ENCODE measurements at places on chromosomes 1 and 21. TPM values are rescaled to one million over a fixed set of nuclear protein-coding genes. Genes with fewer than 3 reads are reported as not detected.

The CFHR1 gene
- 0.75 TPM for total RNA-seq

DNA sequence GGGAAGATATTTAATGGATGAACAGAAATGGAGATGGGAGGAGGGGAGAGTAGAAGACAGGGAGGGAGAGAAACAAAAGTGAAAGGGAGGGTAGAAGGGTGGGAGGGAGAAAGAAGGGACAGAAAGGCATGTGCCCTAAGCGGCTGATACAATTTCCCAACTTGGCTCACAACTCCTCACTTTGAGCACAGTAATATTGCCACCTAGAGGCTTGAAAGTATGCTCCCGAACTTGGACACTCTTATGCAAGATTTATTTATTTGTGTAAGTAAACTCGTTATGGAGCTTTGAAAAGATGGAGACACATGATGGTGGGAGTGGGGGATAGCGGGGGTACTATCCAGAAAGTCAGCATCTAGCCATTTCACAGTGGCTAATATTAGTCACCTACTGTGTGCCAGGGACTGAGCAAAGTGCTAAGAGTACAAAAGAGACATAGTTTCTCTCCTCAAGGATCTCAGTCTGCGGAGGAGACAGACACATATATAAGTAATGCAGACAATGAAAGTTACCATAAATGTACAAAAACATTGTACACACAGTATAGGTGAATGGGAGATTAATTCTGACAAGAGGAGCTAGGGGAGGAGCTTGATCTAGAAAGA, 189.7 kb downstream of the SEC16B start:
- DNase-seq = no peak

The RYR2 gene
- total RNA-seq = 7.5 TPM

The CELA3B gene
- 13.7 TPM for total RNA-seq

The TSTD1 gene
- total RNA-seq = 70.9 TPM

The TMEM51 gene
- 43.7 TPM for total RNA-seq

The GJA5 gene
- total RNA-seq = 8.8 TPM
